ENCODE measurements at places on chromosomes 5 and 9.

DNA sequence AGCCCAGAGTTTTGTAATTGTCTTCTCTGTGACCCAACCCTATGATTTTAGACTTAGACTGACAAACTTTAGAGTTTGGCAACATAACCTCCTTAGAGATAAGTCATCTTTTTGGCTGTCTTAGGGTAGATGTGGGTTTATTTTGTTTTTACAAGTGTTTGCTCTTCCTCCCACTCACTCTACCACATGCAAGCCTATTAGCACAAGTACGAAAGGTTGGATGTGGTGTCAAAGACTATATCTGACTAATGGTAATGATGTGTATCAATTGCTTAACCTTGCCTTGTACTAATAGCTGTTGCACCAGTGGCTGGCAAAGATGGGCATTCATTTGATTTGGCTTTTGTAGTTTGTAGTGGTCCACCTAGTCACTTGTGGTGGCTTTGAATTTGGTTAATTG lies 46.5 kb downstream of the SLC25A46 start:
- no peak for DNase-seq

- DNase-seq: no peak
These were observed 23.0 kb downstream of the AUH start for GRCh38 chr9:91338681-91339080.

DNA sequence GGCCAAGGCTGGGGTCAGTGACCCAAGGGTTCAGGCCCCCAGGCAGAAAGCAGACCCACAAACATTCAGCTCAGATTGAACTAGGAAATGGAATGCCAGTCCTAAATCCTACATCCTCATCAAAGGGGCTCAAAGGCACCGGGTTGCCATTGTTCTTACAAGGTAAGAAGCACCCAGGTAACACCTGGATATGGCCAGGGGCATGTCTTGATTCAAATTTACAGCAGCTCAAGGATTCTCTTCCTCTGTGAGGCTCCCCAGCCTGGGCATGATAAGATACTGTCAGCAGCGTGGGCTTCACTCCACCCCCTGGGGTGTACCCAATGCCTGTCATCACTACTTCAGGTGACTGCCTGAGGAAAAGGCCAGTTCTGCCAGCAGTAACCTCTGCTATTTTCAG lies 92.1 kb upstream of the FSTL4 start:
- no peak for DNase-seq

- DNase-seq: no peak
These were observed 102.5 kb upstream of the RAI14 start for GRCh38 chr5:34553581-34553980.

DNA sequence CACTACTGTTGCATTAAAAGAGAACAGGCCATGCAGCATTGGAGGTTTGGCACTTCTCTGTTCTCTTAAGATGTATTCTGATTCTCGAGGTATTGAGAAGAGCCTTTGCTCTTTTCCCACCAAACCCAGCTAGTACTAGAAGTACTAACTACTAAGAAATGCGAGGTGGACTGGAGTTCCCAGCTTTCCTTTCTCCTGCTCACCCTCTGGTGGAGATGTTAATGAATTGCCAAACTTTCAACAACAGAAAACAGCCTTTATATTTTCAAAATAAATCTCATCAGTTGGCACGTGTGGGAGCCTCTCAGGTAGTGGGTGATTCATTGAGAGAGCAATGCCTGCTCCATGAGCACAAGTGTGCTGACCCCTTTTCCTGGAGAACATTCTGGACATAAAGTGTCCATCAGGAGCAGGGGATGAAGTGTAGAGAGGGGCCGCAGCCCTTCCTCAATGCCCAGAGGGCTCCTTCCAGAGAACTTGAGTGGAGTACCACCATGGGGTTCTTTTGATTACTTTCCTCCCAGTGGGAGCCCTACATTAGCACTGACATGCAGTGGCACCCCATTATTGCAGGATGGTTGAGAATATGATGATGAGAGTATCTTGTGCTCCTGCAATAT lies 45.7 kb downstream of the TMEM174 start:
- DNase-seq: no peak

DNA sequence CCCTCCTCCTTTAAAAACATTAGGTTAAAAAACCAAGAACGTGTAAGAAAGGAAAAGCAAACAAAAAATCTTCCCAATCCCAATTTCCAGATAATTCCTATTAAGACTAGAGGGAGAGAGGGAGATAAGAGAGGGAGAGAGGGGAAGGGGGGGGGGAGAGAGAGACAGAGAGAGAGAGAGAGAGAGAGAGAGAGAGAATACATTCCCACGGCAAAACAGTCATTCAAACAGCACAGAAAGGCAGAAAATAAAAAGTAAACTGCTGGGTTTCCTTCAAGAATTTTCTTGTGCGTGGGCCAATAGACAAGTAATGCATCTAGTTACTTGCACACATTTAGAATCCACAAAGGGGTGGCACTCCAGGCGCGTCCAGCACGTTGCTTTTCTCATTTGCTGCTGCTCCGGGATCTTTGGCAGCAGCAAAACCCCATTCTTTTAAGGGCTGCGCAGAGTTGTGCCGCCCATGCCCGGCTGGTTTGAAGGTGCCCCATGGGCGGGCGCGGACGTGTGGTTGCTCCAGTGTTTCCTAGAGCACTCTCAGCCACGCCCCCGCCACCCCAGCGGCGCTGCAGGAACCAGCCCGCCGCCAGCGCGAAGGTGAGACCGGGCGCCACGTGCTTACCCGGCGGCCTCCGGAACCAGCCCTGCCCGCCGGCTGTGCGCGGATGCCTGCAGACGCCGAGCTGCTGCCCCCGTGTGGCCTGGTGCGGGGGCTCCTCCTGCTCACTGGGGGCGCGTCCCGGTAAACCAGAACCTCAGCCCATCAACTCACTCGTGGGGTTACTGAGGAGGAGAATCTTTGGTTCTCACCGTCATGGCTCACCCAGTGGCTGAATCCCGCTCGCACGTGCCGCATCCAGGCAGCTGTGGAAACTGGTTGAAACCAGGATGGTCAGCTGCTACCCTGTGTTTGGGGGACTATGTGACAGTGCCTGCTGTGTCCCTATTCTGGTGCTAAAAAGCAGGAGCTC lies 44.6 kb downstream of the STC2 start:
- DNase-seq: no peak

DNA sequence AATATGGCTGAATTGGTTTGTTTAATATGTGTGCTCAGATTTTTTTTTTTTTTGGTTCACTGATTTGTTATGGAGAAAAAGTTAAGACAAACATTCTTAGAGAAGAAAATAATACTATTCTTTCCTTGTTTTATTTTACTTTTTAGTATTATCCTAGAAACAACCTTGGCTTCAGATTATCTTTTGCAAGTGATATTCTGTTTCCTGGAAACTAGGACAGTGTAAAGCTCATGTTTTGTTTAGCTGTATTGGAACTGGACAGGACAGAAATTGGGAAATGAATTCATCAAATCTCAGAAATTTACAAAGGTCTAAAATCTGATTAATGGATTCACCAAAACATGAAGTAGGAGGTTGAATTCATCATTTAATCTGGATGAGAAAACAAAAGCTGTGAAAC lies 130.5 kb downstream of the FBXL7 start:
- DNase-seq: no peak

GRCh38 chr9:107839371-107839770 lies 349.8 kb upstream of the KLF4 start:
- DNase-seq: no peak

GRCh38 chr5:155276231-155276630 lies 262.7 kb downstream of the KIF4B start:
- no peak for DNase-seq

- DNase-seq: no peak
These were observed 8.9 kb upstream of the MYO10 start for GRCh38 chr5:16944816-16945562.

- no peak for DNase-seq
These were observed 132.7 kb upstream of the CYLC2 start for GRCh38 chr9:102862478-102862877.

- no peak for DNase-seq
These were observed 55.0 kb downstream of the FNBP1 start for GRCh38 chr9:129987941-129988340.

- no peak for DNase-seq
These were observed 287.0 kb downstream of the PRELID2 start for GRCh38 chr5:145548097-145548496.

GRCh38 chr5:157247267-157247666 lies 18.7 kb upstream of the CYFIP2 start:
- DNase-seq: no peak

- DNase-seq: no peak
These were observed 46.8 kb upstream of the RNF20 start for GRCh38 chr9:101486693-101487442.

GRCh38 chr9:18866121-18866831 lies 166.7 kb downstream of the SAXO1 start:
- no peak for DNase-seq

GRCh38 chr5:73351593-73351992 lies 97.0 kb downstream of the FOXD1 start:
- no peak for DNase-seq

- peak; percentile 51 for DNase-seq
These were observed 96.7 kb upstream of the MAMDC2 start for GRCh38 chr9:69946800-69947437.

GRCh38 chr9:95021166-95021886 lies 294.8 kb downstream of the AOPEP start:
- no peak for DNase-seq

DNA sequence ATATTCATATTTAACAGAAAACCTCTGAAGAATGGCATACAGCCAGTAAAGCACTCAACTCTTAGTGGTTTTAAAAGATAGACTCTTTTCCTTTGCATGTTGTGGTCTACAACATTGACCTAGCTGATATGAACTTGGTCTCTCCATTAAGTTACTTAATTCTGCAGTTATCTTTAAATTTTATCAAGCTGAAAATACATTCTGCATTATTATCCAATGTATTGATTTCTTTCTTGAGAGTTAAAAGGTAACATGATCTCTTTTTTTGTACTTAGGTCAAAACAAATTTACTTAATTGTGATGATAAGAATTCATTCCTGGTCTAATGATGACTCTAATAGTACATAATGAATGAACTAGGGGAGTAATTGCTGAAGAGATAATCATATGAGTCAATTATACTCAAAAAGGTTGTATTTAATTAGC lies 132.9 kb downstream of the STARD4 start:
- no peak for DNase-seq

GRCh38 chr5:1685066-1685465 lies 114.6 kb downstream of the MRPL36 start:
- no peak for DNase-seq

DNA sequence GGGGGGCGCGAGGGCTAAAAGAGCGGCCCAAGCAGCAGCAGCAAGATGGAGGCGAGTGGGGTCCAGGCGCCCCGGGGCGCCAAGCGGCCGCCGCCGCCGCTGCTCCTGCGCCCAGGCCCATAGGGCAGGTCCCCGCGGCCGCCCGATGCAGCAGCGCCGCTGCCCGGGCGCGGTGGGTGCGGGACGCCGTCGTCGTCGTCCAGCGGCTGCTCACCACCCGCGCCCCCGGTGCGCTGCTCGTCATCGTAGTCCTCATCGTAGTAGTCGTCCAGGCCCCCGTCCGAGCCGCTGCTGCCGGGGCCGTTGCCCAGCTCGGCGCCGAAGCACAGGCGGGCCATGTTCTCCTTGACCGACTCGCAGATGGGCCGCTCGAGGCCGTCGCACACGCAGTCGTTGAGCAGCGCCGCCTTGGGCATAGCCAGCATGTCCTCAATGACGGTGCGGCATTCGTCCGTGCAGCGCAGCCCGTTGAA lies 1.5 kb downstream of the GAS1 start:
- no peak for DNase-seq

GRCh38 chr5:135895474-135896006 lies at the start of gene IL9:
Gene IL9 (minus strand): TSS chr5:135895841. CDS start chr5:135895816, 25 bp downstream.
- no peak for DNase-seq

DNA sequence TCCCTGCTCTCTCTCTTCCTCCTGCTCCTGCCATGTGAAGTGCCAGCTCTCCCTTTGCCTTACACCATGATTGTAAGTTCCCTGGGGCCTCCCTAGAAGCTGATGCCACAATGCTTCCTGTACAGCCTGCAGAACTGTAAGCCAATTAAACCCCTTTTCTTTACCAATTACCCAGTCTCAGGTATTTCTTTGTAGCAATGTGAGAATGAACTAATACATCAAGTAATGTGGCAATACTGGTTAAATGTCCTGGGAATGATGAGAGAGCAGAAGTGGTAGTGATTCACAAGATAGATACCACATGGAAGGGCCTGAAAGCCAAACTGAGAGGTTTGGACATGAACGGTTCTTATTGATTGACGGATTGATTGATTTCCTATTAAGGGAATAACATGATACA lies 62.6 kb upstream of the IL12B start:
- DNase-seq: no peak

- no peak for DNase-seq
These were observed 76.1 kb upstream of the SAP30L start for GRCh38 chr5:154369682-154370081.

DNA sequence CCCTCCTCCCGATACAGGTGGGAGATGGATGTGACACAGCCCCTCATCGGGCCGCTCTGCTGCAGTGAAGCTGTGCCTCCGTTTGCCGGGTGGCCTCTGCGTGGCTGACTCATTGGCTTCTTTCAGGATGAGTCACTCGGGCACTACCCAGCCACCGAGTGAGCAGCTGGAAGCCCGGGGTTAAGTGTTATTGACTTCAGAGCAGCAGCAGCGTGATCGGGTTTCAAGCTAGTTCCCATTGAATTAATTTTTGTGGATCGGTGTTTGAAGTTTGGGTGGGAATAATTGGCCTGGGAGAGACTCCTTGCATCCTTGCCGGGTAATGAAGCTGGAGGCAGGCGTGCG lies 266.4 kb upstream of the IRX4 start:
- DNase-seq: no peak

DNA sequence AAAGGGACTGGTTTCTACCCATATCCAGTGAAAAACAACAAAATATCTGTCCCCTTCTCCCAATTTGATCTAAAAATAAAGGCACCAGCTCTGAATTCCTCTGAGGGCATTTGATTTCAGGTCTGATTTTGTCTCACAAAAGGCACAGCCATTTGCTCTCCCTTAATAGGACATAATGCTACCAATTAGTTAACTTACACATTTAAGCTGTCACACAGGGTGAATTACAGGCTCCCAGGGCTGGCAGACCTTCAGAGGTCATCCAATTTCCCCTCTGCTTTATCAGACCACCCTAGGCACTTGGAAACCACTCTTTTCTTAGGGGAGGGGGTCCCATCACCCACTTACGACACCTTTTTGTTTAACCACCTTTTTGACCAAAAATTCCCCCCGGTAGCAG lies 319.9 kb downstream of the SPOCK1 start:
- DNase-seq: no peak

All from fibroblast of skin of left biceps (primary cell).